ENCODE measurements at places on chromosomes 1 and 21.

DNA sequence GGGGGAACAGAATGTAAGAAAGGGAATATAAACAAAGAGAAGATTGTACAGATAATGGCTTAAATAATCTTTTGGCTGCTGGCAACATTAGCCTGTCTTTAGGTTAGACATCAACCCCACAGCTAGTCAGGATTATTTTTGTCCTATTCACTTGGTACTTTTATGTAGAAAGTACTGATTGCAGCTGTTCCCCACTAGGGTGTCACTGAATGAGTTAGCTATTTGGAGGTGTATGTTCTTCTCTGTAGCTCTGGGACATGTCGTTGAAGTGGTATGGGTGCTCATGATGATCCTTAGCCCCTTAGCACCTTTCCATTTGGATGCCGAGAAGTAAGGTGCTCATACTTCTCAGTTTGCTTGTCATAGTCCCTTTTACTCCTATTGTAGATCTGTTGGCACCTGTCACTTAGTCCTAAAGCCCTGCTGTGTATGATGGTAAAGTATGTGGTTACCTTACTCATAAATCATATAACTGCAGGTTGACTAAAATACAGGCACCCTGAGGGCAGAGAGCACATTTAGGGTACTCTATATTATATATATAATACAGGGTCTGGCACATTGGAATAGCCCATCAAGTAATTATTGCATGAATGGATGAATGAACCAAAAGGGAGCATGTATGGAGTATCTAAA lies 64.6 kb downstream of the USP25 start:
- DNase-seq: no peak

DNA sequence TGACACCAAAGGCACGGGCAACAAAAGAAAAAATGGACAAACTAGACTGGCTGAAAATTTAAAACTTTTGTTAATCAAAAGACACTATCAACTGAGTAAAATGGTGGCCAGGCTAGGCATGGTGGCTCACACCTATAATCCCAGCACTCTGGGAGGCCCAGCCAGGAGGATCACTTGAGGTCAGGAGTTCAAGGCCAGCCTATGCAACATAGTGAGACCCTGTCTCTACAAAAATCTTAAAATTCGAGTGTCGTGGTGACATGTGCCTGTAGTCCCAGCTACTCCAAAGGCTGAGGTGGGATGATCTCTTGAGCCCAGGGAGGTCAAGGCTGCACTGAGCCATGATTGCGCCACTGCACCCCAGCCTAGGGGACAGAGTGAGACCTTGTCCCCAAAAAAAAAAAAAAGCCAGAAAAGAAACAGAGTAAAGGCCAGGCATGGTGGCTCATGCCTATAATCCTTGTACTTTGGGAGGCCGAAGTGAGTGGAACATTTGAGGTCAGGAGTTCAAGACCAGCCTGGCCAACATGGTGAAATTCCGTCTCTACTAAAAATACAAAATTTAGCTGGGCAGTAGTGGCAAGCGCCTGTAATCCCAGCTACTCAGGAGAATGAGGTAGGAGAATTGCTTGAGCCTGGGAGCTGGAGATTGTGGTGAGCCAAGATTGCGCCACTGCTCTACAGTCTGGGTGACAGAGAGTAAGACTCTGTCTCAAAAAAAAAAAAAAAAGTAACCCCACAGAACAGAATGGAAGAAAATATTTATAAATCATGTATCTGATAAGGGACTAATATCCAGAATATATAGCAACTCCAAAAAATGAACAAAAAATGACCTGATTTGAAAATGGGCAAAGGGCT lies 8.0 kb downstream of the TUT4 start:
- DNase-seq: no peak

DNA sequence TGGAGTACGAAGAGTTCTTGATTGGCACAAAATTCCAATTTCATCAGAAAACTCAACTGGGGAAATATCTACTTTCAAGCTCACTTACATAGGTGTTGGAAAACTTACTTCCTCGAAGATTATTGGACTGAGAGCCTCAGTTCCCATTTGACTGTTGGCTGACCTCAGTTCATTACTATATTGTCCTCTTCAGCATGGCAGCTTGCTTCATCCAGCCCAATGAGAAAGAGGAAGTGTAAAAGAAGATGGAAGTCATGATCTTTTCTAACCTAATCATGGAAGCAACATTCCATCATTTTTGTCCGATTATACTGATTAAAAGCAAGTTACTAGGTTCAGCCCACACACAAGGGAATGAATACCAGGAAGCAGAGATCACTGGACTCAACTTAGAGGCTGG lies 49.4 kb downstream of the HSD3B1 start:
- no peak for DNase-seq

- no peak for DNase-seq
Measured at GRCh38 chr21:41620982-41621381, 113.0 kb upstream of the TMPRSS2 start.
